Activated naive CD4-positive, alpha-beta T cell treated with Interleukin-2 at 50 U/mL for 16 hours (primary cell): ENCODE measurements at places on chromosomes 11 and 22.

GRCh38 chr11:39712581-39712980 lies 1746.9 kb downstream of the LRRC4C start:
- DNase-seq: no peak

DNA sequence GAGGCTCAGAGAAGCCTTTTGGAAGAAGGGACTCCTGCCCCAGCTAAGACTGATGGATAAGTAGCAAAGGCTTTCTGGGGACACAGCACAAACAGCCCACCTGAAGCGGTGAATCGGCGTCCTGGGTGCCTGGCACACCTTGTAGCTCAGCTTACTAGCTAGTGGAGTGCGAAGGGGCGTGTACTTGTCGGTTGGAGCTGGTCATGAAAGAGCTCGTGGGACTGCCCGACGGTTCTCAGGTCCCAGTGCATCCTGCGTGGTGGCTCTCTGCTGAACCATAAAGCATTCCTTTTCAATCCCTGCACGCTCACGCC lies 690 bp upstream of the UVRAG start:
- DNase-seq: no peak

DNA sequence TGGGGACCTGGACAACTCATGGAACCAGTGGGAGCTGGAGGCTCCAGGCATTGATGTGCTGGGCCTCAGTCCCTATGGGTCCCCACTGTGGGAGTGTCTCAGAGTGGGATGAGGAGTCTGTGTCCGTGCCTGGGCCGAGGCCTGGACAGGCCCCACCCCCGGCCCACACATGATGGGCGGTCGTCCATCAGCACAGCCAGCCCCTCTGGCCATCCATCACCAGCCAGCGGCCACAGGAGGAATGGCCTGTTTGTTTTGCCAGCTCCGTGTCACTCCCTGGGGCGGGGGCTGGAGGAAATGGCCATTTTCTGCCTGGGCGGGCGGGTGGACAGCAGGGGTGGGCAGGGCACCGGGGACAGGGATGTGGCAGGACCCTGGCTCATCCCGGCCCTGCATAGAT lies 13.0 kb upstream of the TBX1 start:
- DNase-seq: no peak

DNA sequence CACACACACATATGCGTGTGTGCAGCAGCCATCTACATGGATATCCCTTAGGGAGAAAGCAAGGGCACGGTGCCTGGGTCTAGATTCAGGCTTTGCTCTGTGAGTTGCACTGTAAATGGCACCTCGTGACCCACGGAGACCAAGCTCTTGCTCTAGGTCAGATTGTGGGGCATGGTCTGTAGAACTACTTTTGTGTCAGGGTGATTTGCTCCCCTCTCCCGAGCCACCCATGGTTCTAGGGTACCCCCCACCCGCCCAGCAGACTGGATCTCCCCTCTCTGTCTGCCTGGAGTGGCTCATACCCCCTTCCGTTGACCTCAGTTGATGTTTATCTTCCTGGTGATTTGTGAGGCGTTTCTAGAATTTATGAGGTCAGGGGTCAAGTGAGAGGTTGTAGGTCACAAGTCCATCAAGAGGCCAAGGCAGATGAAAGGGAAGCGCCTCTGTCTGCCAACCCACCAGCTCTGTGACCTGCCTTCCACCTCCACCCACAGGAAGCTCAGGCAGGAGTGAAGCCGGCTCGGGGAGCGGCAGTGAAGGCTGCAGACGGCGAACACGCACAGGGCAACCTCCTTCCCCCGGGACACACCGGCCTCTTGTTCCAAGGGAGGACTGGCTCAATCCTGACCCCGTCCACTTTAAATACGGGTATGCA lies 76.2 kb upstream of the TTLL12 start:
- DNase-seq: peak; percentile 39

DNA sequence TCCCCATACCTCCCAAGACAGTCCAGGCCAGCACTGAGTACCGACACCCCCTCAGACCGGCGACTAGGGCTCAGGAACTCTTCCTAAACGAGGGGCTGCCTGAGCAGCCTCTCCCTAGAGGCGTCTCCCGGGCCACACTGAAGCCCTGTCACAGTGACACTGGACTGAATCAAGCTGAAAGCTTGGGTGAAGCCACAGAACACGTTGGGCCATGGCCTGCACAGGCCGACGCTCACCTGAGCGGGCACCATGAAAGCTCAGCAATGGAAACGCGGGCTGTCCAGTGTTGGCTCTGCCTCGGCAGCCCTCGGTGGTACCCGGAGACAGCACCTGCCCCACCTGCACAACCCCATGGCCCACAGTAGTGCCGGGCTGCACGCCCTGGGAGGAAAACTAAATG lies 42.7 kb upstream of the MOB2 start:
- DNase-seq: no peak

- no peak for DNase-seq
These were observed 418.6 kb downstream of the FAM181B start for GRCh38 chr11:82315093-82315492.
